ENCODE measurements at places on chromosomes 16 and 17.

- DNase-seq, result no peak
Measured at GRCh38 chr17:64109400-64109799, 20.5 kb downstream of the ERN1 start.

DNA sequence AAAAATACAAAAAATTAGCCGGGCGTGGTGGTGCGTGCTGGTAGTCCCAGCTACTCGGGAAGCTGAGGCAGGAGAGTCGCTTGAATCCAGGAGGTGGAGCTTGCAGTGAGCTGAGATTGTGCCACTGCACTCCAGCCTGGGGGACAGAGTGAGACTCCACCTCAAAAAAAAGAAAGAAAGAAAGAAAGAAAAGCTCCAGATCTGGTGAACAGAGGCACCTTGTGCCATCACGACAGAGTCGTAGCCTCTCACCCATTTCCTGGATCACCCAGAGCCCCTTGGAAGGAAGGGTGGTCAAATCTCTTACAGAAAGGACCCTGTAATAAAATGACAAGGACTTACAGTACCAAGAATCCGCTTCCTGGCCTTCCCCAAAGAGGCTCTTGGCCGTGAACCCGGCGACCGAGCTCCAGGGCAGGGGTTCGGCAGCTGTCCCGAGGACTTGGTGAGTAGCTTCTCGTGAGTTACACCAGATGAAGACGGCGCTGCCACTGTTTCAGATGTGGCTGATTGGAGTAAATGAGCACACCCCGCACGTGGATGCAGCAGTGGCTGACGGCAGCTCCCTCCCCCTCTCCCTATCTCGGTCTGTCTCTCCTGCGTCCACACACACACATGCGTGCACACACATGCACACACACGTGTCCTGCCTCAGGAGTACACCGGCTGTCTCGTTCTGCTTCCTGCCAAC is 13.5 kb downstream of the LGALS3BP start:
- no peak for DNase-seq

GRCh38 chr17:1829216-1829591 is 498 bp downstream of the SMYD4 start:
- no peak for DNase-seq

- no peak for DNase-seq
Measured at GRCh38 chr16:69522041-69522578, 43.7 kb upstream of the NFAT5 start.

DNA sequence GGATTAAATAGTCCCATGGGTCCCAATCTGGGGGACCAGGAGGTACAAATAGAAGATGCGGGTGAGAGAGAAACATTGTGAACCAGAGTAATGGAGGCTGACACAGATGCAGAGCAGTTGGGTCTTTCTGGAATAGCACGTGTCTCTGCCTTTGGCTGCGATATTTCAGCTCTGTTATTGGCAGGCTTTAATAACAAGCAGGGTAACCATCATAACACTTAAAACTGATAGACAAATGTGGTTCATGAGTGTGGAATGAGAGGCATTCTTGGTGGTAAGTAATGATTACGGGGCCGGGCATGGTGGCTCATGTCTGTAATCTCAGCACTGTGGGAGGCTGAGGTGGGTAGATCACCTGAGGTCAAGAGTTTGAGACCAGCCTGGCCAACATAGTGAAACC is 110.3 kb downstream of the SNX29 start:
- DNase-seq, result no peak

- DNase-seq, result no peak
Measured at GRCh38 chr17:5468075-5468473, 708 bp downstream of the DHX33 start.

GRCh38 chr16:56286809-56287208 is 95.5 kb downstream of the GNAO1 start:
- DNase-seq, result no peak

DNA sequence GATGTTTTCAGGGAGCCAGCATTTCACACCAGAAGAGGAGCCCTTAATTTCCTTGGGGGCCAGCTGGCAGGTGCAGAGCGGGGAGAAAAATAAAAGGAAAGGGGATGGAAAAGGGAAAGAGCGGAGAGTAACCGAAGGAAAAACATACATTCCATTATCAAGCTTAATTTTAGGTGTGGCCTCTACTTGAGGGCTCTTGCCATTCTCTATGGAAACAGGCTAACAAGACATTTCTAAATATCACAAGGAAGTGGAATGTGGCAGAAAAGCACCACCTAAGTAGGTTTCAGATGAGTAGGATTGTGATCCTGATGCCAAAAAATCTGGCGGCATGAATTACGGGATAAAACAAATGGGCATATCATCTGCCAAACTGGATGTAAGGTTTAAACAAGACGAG is 970 bp upstream of the DYNC1LI2 start:
- no peak for DNase-seq

DNA sequence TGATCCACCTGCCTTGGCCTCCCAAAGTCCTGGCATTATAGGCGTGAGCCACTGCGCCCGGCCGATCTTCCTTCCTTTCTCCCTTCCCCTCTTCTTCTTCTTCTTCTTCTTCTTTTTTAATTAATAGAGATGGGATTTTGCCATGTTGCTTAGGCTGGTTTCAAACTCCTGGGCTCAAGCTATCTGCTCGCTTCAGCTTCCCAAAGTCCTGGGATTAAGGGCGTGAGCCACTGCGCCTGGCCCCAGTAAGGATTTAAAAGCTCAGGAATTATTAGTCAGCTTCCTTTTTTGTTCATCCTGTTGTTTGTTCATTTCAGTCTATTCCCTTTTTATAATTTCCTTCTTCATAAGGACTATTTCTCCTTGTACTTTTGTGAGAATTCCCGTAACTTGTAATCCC is 32.7 kb upstream of the LRRC37A start:
- DNase-seq, result no peak

GRCh38 chr17:74272731-74273201 is 1.3 kb upstream of the DNAI2 start:
- DNase-seq, result no peak

DNA sequence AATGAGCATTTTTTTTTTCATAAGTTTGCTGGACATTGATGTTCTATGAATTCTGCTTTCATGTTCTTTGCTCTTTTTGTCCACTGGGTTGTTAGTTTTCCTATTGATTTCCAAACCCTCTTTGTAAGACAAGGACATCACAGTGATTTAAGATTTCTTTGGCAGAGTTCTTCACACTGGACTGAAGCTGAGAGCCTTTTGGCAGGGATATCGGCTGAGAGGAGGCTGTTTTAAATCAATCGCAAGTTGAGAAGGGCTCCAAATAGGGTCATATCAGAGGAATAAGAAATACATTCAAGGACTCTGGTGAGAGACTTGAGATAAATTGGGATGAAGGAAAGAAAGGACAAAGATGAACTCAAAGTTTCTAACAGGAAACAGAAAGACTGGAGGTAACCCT is 165.8 kb upstream of the AXIN2 start:
- DNase-seq, result no peak

DNA sequence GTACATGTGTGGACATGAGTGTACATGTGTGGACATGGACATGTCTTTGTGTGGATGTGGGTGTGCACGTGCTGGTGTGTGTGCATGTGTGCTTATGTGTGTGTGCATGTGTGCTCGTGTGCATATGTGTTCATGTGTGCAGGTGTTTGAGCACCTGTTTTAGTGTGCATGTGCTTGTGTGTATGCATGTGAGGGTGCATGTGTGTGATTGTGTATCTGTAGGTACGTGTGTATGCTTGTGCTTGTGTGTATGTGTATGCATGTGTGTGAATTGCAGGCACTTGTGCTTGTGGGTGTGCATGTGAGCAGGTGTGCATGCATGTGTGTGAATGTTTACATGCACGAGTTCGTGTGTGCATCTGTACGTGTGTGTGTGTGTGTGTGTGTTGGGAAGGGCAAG is 300.6 kb upstream of the EEF2KMT start:
- DNase-seq, result no peak

DNA sequence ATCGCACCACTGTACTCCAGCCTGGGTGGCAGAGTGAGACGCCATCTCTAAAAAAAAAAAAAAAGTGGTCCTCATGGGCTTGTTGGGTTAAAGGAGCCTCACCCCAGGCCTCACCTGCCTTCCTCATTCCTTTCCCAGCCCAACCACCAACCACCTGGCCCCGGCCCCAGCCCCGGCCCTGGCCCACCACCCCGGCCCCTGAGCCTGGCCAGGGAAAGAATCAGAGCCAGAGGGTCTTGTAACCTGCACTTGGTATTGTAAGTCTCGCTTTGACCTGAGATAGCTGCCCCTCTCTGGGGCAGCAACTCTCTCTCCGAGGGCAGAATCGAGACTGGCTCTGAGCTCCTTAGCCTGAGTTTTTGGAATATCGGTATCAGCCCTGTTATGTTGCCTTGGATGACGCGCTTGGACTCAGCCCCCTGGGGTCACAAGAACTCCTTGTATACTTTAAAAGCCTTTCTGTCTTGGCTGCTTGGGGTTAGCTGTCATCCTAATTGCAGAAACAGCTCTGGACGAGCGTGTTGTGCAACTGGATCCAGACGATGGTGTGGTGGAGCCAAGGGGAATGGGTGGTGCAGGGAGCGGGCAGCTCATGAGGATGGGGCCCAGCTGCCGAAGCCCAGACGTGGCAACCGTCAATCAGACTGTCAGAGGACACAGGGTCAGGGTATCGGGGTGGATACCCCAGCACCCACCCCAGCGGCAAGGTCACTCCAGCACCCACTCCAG is 14.6 kb downstream of the SMTNL2 start:
- no peak for DNase-seq

- DNase-seq, result no peak
Measured at GRCh38 chr17:70905796-70906195, 736.5 kb downstream of the KCNJ2 start.

DNA sequence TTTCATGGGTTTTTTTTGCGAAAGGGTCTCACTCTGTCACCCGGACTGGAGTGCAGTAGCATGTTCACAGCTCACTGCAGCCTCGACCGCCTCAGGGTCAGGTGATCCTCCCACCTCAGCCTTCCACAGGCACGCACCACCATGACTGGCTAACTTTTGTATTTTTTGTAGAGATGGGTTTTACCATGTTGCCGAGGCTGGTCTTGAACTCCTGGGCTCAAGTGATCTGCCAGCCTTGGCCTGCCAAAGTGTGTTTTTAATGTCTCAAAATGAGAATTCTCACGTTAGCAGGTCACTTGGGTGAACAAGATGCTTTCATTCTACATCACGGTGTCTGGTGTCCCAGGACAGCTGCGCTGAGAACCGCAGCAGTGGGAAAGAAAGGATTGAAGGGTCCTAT is 3.2 kb downstream of the FBXO31 start:
- no peak for DNase-seq

DNA sequence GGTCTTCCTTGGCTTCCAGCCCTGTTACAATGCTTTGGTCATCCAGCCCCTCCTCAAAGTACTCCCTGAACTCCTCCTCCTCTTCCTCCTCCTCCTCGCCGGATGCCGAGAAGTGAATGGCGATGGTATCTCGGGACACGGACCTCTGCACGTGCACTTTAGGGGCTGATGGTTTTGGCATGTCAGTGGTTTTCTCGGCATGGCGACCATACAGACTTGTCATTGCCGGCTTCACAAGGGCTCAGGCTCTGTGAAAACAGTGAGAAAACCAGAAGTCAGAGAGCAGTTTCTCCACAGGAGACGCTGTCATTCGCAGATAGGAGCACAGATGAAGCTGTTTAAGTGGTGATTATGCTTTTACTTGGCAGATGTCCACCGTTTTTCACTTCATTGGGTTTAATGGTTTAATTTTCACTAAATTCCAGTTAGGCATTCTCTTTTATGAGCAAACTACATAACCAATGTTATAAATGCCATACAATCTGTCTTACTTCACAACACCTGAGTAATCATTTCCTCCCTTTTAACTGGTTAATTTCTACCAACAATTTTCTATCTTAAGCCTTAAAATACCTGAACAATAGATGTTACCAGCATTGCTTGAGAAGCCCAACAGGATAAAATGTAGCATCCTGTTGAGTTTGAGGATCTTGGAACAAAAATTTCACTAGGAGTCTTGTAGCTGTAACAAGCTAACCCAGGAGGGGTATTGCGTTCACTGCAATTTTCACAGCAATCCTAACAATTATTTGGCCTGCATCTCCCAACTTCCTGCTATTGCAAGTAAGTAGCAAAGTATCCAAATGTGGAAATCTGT is 48.9 kb downstream of the TEX2 start:
- DNase-seq, result no peak

DNA sequence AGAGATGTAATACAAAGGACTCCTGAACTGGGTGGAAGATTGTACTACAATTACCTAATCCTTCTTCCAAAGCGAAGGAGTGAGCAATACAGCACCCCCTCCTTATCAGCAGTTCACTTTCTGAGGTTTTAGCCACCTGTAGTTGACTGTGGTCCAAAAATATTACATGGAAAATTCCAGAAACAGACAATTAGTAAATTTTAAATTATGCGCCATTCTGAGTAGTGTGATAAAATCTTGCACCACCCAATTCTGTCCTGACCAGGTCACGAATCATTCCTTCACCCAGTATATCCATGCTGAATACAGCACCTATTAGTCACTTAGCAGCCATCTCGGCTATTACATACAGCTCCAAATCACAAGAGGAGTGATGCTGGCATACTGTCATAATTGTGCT is 23.2 kb downstream of the VPS53 start:
- no peak for DNase-seq

DNA sequence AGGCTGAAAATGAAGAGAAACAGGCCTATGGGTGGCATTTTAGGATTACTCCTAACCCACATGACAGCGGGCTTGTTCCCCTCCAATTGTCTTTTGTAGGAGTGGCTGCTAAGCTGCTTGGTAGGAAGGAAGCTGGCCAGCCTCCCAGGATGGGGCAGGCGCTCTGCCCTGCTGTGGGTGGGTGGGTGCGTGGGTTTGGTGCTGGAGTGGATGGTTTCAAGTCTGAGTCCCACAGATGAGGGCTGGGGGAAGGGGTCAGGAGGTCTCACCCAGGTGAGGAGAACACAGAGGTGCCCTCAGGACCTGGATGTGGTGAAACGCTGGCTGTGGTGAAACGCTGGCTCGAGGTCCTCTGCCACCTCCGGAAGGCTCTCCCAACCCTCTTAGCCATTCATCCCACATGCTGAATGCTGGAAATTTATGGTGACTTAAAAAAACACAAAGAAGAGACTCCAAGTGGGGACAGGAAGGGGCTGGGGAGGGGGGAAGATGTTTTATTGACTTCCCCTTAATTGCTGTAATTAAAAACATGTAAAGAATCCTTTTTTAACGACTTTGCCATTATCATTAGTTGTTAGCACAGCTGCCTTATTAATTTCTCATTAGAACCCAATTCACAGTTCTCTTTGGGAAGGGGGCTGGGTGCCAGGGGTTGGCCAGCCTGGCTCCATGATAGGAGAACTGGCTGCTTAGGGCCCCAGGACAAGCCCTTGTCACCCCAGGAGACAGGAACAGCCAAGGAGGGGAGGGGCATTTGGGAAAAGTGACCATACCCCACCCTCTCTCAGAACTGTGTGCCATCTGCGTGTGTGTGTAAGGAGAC is 153.5 kb upstream of the CDC42EP4 start:
- no peak for DNase-seq

DNA sequence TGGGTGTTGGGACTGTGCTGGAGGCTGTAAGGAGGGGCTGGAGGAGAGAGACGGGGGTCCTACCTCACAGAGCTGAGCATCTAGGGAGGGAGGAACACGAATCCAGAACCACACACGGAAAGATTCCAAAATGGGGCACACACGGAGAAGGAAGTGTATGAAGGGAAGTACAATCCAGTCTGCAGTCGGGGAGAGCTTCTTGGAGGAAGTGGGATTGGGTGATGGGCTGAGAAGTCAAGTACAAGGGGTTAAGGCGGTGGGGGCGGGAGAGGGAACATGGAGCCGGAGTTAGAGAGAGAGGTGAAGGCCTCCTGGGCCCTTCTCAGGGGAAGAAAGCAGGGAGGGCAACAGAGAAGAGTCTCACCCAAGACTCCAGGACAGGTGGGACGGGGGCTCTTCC is 107.5 kb upstream of the CREBBP start:
- no peak for DNase-seq

- no peak for DNase-seq
Measured at GRCh38 chr16:1474082-1474795, 589 bp downstream of the CLCN7 start.

- DNase-seq, result no peak
Measured at GRCh38 chr17:10144456-10144855, 54.0 kb downstream of the GAS7 start.
